NCI-H2029 treated with DMSO at 0.1 percent for 48 hours (cell line): ENCODE measurements at places on chromosomes 16 and 17.

DNA sequence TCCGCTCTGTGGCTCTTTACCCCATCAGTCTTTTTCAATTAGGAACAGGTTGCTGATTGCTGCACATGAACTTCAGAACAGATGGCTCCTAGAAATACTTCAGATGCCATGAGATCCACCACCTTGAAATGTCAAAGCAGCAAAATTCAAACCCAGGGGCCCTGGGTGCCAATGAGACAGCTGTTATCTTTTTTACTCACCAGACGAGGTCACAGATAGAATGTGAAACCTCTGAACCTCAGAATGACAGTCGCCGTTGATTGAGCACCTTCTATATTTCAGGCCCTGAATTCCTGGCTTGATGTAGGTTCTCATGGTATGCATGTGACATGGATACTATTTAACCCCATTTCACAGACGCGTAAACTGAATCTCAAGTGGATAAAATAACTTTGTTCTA is 63.0 kb downstream of the MAF start:
- no peak for DNase-seq

DNA sequence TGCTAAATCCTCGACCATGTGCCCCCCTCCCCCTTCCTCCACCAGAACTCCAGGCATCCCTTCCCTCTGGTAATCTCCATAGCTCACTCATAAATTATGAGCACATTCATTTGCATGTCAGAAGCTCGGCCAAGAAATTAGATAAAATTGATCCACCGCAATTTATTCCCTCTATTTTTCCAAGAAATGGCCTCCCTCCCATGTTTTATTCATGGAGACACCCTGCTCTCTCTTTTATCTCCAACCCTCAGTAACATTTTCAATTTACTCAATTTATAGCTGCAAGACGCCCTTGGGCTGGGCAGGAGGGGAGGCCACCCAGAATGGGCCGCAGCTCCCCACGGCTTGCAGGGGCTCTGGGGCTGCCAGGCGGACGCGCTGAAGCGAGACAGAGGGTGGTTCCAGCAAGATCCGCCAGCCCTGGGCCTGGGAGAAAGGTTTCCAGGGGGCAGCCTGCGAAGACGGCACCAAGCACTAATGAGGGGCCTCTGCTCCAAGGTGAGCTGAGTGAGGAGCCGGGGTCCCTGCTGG is 54.7 kb upstream of the ZNF423 start:
- DNase-seq, result no peak

GRCh38 chr17:82033359-82034085 is 2.0 kb downstream of the RAC3 start:
- DNase-seq, result no peak

GRCh38 chr16:81448154-81449131 is 3.8 kb downstream of the CMIP start:
- no peak for DNase-seq

- no peak for DNase-seq
Observed at GRCh38 chr17:36812762-36813161, 124.5 kb upstream of the LHX1 start.

DNA sequence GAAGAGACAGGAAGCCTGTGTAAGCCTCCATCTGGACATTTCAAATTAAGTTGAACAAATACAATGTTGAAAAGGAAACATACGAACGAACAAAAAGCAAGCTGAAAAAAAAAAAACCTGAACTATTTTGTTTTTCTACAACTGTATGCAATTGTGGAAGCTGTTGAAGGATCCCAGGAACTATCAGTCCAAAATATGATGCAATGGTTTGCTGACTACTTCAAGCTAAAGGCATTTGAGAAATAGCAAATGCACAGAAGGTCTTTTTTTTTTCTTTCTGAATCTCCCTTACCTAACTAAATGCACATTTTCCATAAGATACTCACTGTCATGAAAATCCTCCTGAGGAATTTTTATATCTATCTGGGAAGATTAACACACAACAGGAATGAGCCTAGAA is 40.2 kb downstream of the MAF start:
- DNase-seq, result no peak
